ENCODE measurements at places on chromosomes 2 and 18.

GRCh38 chr2:56315376-56315775 lies 131.6 kb downstream of the CCDC85A start:
- DNase-seq = no peak

GRCh38 chr2:72004976-72005375 lies 142.7 kb downstream of the CYP26B1 start:
- no peak for DNase-seq

DNA sequence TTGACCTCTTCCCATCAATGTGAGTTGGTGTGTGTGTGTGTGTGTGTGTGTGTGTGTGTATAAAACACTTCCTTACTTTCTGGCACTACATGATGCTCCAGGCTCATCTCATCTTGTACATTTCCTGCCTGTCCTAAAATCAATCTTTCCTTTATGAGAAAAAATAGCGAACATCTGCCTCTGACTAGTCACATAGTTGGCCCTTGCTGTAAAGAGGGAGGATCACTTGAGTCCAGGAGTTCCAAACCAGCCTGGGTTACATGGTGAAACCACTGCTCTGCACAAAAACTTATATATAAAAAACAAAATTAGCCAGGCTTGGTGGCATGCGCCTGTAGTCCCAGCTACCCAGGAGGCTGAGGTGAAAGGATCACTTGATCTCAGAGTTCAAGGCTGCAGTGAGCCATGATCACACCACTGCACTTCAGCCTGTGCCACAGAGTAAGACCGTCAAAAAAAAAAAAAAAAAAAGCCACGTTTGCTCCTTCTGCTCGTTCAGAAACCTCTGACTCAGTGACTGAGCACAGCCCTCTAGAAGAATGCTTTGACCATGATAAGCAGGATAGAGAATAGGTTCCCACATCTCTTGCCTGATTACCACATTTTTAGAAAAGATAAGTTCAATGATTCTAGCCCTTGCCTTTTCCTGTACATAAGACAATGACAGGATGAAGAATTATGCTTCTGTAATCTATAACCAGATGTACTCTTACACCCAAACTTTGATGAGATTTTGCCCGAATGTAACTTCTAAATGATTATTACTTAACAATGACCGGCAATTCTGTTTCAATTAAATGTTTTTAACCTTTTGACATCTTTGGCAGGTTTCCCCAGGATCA lies 45.2 kb upstream of the ST3GAL5 start:
- DNase-seq = no peak

- no peak for DNase-seq
Measured at GRCh38 chr18:25724997-25725396, 365.4 kb downstream of the SS18 start.

GRCh38 chr2:142849820-142850219 lies 27.6 kb upstream of the KYNU start:
- no peak for DNase-seq

All from activated CD8-positive, alpha-beta memory T cell treated with anti-CD3 and anti-CD28 coated beads, Interleukin-2, amount 50 U/mL, for 48 hours (primary cell).